Suppressor macrophage treated with lipopolysaccharide for 1 hour (primary cell): ENCODE measurements at places on chromosomes 7 and 10.

- no peak for DNase-seq
These were observed 145.2 kb downstream of the PKD1L1 start for GRCh38 chr7:47803025-47803424.

DNA sequence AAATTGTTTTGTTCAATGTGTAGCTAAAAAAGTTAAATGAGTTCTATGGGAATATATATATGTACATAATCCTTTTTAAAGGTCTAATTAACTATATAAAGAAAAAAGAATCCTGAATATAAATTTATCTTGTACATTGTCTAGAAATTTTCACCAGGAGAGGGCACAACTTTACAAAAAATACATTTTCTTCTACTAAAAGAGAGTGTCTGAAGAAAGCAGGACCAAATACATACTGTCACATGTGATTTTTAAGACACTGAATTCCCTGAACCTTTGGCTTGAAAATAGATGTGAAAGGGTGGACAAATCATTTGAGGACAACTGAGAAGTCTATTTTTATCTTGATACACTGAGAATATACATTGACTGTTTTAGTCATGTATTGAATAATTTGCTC is 204.3 kb downstream of the DGKB start:
- no peak for DNase-seq

DNA sequence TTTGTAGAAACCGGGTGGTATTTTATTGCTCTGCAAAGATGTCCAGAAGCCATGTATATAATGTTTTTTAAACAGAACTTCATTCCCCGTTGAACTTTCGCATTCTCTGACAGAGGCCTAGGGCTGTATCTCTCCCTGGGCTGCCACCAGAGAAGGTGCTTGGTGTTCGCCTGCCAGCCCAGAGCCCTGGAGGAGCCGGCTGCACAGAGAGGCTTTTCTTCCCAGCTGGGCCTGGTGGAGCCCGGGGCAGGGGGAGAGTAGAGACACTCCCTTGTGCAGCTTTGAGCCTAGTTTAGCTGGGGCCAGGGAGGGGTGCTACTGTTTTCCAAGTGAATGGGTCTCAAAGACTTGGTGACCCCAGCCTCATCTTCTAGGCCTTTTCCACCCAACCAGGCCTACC is 13.6 kb upstream of the TRIM8 start:
- DNase-seq = no peak

DNA sequence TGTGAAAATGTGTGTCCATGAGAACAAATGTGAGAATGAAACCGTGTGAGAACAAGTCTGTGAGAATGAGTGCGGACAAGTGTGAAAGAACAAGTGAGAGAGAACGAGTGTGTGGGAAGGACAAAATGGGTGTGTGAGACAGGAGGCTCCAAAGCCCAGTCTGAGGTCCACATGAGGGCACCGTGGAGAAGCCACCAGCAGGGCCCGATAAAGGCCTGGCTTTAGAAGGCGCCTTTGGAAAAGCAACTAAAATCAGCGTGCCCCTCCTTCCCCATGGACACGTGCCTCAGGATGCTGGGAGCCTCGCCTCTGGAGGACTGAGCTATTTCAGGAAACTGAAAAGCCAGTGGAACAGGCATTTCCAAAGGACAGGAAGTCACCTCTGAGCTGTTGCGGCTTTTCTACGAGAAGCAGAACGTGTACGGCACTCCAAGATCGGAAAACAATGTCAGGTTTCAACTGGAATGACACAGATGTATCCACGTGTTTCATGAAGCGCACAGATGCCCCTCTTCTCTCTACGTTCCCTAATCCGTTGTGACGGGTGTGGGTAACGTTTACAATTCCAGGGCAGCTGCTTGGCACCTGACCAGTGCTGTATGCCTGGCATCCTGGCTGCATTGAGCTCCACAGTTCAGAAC is 46.4 kb downstream of the ESYT2 start:
- peak; percentile 28 for DNase-seq

GRCh38 chr10:73841526-73842285 is 30.3 kb upstream of the NDST2 start:
- DNase-seq = no peak

- DNase-seq = no peak
These were observed 40.4 kb downstream of the KCTD7 start for GRCh38 chr7:66669088-66669487.

DNA sequence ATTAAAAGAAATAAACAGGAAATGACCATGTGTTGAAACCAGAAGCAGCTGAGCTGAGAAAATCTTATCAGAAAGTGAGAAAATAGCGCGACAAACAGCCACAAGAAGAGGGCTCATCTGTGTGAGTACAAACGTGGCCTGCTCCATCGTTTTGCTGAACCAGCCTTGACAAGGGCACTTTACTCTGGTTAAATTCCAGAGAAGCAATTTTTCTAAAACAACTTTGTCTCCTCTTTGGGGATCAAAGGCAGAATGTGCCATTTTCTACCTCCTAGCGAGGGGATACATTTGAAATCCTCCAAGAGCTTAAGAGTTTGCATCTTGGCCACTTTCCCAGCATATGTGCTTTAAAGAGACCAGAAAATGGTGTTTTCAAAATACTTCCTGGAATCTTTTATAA is 51.3 kb upstream of the VIPR2 start:
- DNase-seq = no peak

GRCh38 chr10:80540136-80540535 is 2.4 kb downstream of the SH2D4B start:
- no peak for DNase-seq

DNA sequence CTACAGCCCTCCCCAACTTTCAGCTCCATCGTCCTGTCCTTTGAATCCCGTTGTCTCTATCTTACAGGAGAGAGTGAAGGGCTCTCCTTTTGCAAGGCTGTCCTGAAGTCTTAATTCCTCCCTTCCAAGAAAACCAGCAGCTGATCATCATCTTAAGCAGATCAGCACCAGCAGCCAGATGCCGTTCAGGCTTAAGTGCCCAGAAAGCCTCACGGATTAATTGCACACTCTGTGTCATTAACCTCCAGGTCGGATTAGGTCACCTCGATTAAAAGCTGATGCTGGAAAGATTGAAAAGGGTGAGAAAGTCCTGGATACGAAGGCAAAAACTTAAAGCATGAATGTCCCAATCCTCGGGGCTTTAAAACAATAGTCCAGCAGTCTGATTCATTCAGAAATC is 24.8 kb upstream of the ADARB2 start:
- DNase-seq = no peak

DNA sequence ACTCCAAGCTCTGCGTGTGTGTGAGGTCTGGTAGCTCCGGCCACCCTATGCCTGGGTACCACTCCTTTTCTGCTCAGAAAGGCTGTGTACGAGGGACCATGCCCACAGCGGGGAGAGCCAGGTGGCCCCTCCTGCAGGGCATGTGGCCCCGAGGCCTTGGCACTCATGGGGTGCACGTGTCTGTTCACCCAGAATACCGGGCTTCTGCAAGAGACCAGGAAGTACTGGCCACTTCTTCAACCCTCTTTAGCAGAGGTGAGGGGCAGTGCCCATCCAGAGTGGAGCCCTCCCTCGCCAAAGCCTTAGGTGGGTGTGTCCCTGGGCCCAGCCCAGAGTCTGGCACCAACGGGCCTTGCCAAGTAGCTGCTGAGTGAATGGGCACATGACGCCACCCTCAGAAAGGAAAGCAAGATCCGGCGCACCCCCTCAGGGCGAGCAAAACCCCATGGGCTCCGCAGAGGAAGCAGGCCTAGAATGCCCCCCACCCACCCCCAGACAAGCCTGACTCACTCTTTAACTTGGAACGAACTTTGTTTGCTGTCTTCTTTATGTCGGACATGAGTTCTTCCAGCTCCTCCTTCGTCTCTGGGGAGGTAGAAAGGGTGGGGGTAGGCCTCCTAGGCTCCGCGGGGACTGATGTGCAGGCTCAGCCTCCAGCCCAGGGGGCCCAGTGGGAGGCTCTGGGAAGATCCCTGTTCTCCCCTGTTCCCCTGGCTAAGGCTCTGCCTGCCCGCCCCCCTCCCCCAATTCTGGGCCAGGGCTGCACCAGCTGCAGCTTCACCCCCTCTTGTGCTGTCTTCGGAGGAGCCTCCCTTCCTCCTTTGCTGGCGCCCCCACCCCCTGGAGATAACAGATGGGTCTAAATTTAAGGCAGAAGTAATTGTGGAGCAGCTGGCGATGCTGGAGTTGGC is 14.6 kb downstream of the STX1A start:
- no peak for DNase-seq

DNA sequence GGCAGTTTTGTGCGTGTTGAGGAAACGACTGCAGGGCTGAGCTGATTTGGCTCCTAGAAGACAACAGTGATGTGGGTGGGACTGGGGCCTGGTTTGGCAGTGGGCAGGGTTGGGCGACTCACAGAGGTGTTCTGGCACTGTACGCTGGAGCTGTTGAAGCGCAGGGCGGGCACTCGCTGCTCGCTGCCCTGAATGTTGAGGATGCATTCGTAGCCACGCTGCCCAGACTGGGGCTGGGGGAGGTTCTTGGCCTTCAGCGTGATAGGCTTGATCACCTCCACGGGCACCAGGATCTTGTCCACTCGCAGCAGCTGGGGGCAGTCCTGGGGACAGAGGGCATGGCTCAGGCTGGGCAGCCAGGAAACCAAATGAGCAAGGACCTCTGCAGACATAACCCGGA is 365.4 kb downstream of the PLXNA4 start:
- DNase-seq = no peak

- DNase-seq = no peak
These were observed 16.2 kb downstream of the PNLIPRP2 start for GRCh38 chr10:116636976-116637375.

GRCh38 chr10:71447676-71448075 is 51.0 kb downstream of the CDH23 start:
- DNase-seq = no peak

GRCh38 chr10:13352519-13352918 is 4.4 kb upstream of the SEPHS1 start:
- peak; percentile 31 for DNase-seq

DNA sequence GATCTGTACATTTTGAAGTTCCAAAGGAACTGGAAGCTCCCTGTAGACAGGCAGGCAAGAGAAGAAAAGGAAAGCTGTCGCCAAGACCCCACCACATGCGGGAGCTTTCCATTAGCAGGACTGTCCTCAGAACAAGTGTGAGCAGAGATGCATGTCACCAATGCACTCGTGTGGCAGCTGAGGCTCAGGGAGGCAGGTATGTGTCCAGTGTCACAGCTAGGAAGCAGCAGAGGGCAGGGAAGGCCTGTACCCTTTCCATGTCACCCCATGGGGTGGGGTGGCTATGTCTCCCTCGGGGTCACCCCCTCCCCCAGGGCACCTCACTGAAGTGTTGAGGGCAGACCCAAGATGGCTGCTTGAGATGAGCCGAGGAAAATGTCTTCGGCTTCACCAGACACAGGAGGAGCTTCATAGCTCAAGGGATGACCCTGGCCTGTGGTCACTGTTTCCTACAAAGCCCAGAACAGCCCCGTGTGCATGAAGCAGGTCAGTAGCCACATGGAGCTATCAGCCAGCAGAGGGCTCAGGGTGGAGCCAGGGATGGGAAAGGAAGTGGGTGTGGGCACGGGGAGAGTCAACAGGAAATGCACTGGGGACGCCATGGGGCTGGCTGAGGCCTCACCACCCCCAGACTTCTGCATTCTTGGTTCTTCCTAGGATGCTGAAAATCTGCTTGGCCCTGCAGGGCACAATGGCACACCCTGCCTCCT is 96.6 kb downstream of the FAM53B start:
- peak; percentile 91 for DNase-seq

- no peak for DNase-seq
These were observed 218.8 kb downstream of the IPMK start for GRCh38 chr10:58048936-58049335.

DNA sequence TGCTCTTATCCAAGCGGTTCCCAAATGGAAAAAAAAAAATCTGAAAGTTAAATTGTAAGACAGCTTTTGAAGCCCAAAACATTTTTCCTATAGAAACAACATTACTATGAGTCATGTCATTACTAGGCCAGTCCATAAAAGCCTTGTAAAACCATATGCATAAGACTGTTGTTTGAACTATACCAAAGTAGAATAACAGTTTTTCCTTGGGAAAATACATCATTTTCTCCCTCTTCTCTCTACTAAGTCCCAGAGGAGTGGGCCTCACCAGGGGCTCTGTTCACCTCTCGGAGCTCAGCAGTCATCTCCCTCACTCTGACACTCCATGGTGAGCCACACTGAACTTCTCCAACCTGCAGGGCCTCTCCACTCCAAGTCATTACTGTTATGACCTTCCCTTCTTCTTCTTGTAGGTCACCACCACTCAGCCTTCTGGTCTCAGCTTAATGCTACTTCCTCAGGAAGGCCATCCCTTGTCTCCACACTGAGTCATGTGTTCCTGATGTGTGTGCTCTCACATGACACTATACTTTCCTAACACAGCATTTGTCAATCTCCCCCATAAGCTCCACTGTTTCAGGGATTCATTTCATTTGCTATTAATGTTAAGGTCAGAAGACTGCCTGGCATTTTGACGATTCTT is 32.5 kb downstream of the ZNF438 start:
- DNase-seq = peak; percentile 90

DNA sequence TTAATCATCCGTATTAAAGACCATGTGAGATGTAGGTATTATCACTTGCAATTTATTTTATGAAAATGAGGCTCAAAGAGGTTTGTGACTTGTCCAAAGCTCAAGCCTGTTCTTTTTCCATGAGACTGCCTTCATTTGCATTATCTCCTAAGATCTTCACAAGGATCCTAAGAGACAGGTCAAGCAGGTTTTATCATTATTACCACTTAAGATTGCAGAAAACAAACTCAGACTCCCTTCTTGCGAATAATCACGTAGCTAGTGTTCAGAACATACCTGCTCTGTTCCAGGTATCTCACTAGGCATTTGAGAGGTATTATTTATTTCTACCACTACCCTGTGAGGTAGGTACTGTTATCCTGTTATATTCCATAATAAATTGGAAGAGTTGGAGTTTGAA is 64.8 kb downstream of the ZNRF2 start:
- DNase-seq = no peak

GRCh38 chr7:108072739-108073138 is 57.4 kb downstream of the LAMB4 start:
- DNase-seq = no peak

GRCh38 chr7:100571829-100572116 is 1.9 kb downstream of the SAP25 start:
- no peak for DNase-seq

GRCh38 chr7:143387156-143387975 is 6.2 kb downstream of the ZYX start:
- DNase-seq = no peak

- peak; percentile 77 for DNase-seq
These were observed 37.0 kb upstream of the TES start for GRCh38 chr7:116173051-116174028.
